T-helper 2 cell treated with Interferon-gamma antibody and Interleukin-4, amounts not matched to agents 5 μg/mL and 100 μg/mL, for 36 hours (primary cell): ENCODE measurements at places on chromosomes 1 and 21.

GRCh38 chr1:166972826-166973225 lies 2.5 kb downstream of the ILDR2 start:
- no peak for DNase-seq

DNA sequence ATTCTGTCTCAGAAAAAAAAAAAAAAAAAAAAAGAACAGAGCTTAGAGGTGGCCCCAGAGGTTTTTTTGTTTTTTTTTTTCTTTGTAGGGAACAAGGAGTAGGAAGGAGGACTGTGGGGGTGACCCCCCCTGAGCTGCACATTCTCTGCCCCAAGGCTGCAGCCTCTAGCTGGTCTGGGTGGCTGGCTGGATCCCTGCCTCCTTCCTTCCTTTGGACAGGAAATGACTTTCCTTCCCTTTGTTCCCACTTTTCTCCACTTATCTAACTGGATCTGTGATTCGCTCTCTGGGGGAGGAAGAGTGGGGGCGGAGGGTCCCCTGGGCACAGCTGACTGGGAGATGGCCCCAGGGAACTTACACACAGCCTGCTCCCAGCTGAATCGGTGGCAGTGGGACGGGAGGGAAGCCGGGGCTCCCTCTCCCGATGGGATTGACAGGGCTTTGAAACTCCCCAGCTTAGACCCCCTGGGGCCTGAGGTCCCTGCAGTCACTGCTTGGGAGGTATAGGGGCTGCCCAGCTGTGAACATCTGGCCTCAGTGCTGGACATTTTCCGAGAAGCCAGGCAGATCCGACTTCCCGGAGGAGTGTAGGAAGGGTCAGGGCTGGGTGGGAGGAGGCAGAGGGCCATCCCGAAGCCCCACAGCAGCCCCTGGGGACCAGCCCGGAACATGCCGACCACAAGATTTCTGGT lies 2.1 kb downstream of the FBLIM1 start:
- DNase-seq, result no peak

DNA sequence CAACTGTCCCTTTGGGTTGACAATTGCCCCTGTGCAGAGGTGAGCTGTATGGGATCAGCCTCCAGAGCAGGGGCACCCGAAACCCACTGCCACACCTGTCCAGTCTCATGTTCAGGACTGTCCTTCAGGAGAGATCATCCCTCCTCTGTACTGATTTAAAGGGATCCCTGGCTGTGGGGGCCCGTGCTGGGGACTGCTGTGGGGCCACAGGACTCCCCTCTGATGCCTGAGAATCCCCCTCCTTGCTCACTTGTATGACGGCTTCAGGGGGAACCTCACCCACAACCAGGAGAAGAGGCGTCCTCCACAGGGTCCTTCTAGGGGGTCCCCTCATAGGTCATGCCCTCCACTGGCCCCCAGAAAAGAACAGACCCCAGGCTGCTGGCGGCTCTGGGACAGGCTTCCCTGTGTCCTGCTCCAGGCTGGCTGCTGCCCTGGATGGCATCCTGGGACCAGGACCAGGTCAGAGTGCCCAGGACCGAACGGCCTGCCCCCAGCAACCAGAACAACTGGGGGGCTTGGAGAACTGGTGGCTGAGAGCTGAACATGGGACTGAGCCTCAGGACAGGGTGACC lies 77.5 kb upstream of the ACTRT2 start:
- DNase-seq, result no peak

DNA sequence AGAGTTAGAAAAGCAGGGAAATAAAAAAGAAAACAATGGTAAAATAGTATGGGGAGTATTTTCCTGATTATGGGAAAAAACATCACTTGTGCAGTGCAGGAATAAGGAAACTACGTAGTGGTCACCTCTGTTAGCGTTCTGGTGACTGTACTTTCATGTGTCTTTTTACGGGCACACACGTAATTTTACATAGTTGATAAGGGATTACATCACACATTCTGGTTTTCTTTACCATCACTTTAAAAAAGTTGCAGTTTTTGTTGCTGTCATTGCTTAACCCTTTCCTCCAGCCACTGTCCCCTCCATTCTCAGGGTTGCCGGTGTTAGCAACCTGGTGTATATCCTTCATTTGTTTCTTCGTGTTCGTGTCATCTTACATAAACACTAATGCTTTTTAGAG lies 35.1 kb downstream of the CNIH3 start:
- no peak for DNase-seq

DNA sequence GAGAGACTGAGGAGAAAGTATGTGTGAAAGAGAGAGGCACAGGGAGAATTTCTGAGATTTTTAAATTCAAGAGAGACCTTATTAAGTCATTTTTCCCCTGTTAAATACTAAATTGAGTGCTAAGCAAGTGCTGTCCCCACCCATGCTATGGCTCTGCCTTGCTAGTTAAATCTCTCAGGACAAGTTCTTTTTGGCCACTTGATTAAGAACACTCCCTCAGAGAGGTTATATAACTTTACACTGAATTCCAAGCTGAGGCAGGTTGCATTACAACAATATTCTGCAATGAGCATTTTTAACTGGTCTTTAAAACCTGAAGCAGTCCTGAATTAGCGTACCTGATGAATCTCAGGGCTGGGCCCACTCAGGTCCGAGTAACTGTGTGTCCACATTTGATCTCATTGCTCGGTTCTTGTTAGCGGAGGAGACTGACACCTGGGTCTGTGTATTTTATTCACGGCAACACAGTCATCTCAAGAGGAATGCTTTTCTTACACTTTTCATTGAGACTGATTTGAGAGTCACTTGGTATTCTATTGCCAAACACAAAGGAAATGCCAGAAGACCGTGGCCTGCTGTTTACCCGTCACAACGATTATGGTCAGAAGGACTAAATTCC lies 187.6 kb upstream of the ST6GALNAC5 start:
- no peak for DNase-seq

DNA sequence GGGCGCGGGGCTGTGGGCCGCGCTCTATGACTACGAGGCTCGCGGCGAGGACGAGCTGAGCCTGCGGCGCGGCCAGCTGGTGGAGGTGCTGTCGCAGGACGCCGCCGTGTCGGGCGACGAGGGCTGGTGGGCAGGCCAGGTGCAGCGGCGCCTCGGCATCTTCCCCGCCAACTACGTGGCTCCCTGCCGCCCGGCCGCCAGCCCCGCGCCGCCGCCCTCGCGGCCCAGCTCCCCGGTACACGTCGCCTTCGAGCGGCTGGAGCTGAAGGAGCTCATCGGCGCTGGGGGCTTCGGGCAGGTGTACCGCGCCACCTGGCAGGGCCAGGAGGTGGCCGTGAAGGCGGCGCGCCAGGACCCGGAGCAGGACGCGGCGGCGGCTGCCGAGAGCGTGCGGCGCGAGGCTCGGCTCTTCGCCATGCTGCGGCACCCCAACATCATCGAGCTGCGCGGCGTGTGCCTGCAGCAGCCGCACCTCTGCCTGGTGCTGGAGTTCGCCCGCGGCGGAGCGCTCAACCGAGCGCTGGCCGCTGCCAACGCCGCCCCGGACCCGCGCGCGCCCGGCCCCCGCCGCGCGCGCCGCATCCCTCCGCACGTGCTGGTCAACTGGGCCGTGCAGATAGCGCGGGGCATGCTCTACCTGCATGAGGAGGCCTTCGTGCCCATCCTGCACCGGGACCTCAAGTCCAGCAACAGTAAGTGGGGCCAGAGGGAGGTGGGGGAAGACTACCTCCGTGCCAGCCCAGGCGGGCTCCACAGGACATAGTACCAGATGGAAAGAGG lies 808 bp downstream of the MAP3K21 start:
- DNase-seq, result peak; percentile 19

DNA sequence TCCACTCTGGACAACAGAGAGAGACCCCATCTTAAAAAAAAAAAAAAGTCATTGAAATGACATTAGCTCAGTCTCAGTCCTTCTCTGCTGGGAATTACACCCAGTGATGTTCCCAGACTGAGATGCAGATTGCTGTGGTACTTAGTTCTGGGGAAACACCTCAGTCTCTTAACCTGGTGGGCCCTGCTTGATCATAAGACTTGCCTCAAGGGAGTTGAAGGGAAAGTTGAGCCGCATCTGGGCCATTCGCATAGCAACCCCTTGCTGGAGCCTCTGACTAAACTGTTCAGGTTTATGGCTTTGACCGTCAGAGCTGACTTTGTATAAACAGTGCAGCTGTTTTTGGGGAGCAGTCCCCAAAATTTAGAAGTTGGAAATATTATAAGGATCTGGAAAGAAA lies 13.4 kb downstream of the FCRL4 start:
- no peak for DNase-seq

DNA sequence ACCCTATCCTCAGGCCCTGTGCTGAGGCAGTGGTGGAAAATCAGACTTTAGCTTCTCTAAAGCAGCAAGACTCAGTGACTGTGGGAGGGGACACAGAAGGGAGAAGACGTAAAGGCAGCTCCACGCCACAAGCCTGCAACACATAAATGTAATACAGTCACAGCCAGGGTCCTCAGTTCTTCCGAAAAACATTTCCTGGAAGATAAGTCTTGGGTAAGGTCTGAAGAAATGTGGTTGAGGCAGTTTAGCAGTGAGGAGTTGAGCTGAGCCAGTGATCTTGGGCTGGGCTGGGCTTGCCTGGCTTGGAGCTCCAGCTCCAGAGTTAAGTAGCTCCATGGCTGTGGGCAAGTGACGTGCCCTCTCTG lies 127.8 kb upstream of the ADAR start:
- DNase-seq, result no peak

DNA sequence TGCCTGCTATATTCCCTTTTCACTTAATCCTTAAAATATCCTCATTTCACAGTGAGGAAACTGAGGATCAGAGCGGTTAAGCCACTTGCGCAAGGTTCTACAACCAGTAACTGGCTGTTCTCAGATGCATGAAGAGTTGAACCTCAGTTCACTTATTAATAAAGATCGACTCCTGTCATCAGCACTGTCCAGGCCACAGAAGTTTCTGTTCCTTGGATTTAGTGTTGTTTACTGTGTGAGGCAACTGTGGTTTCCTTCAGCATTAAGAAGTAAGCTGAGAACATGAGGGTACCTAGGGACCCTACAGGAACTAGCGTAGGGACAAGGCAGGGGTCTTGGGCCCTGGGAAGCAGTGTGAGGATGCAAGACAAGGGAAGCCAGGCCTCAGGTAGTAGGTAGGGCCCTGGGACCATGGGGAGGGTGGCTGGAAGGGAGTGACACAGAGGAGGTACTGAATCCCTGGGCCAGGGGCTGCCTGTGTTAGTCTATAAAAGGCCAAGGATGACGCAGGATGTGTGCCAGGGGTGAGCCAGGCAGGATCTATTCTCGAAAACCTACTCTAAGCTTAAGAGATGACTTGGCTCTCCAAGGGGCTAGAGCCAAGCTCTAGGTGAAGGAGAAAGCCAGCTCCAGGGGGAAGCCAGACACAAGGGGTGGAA lies 181.2 kb upstream of the CSF3R start:
- no peak for DNase-seq

GRCh38 chr1:30199563-30199962 lies 523.8 kb downstream of the MATN1 start:
- DNase-seq, result no peak

DNA sequence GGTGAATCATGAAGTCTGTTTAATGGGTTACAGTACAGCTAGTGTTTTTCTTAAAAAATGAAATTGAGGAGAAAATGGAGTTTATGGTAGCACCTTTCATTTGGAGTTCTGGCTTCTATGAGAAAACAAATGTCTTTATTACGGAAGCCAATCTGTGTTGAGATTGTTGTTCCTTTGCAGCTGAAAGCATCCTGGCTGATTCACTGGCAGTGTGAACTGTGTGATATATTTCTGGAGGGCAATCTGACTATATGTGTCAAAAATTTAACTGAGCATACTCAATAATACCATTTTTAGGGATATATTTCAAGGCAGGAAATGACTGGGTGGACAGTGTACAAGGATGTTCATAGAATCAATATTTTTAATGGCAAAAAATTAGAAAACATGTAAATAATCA lies 46.6 kb upstream of the LYST start:
- DNase-seq, result no peak
